ENCODE measurements at places on chromosomes 11 and 22. TPM values are rescaled to one million over a fixed set of nuclear protein-coding genes. Genes with fewer than 3 reads are reported as not detected.

USH1C gene
- not detected for total RNA-seq

ART1 gene
- total RNA-seq, result not detected

OR52A1 gene
- total RNA-seq, result not detected

PCNX3 gene
- total RNA-seq, result 11.7 TPM

DNA sequence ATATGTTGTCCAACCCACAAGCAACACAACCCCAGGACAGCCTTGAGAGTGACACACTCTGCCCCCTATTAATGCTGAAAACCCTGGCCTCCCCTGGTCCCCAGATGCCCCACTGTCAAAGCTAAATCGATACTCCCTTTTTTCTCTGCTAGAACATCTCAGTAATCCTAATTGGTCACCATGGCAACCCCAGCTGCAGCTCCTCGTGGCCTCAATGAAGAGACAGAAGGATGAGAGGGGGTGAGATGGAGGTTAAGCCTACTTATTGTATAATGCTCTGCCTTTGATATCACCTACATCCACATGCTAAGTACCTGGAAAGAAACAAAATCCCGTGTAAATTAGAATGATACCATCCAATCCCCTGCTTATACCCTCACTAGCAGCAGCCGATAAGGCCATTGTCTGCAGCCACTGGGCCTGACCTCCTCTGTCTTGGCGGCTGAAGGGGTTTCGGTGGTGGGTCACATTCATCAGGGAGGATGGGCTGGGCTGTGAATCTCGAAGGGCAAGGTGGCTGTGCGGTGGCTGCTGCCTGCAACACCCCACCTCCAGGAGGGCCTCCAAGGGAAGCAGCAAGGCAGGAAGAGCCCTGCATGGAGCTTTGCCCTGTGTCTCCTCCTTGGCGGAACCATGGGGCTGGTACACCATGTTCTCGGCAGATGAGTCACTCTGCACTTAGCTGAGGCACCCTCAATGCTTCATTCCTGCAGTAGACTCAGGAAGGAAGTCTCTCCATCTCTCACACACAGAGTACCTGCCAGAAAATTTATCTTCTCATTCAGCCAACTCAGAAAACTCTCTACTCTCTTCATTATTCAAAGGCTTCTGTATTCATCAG lies 399.5 kb downstream of the BUD13 start:
- DNase-seq, result no peak

RCOR2 gene
- 0.66 TPM for total RNA-seq

- no peak for DNase-seq
These were observed 3.0 kb downstream of the BACE1 start for GRCh38 chr11:117313091-117313490.

MCAT gene
- total RNA-seq, result 14.6 TPM

Data from H4 (cell line).